ENCODE measurements at places on chromosomes 5 and 9.
A peak's percentile ranks its signal among the peaks of the same experiment; 100 is the strongest.

GRCh38 chr5:147309621-147310020 lies 74.8 kb downstream of the STK32A start:
- DNase-seq, result no peak

DNA sequence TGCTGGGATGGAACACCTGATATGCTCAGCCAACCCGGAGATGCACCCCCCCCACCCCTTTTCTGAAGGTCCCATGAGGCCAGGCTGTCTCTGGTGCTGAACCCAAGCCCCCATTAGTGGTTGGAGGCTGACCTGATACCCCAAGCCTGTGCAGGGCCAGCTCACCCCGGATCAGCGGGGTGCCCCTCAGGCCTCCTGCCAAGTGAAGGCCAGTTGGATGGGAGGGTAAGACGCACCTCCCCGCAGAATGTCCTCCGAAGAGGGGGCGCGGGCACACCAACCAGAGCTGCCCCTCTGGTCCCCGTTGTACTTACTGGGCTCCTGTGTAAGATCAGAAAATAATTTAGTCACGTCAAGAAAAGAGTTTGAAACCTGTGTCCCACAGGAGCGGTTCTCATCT lies 76.8 kb upstream of the OTULINL start:
- DNase-seq, result no peak

- DNase-seq, result no peak
Observed at GRCh38 chr9:118809160-118809625, 560.0 kb downstream of the BRINP1 start.

DNA sequence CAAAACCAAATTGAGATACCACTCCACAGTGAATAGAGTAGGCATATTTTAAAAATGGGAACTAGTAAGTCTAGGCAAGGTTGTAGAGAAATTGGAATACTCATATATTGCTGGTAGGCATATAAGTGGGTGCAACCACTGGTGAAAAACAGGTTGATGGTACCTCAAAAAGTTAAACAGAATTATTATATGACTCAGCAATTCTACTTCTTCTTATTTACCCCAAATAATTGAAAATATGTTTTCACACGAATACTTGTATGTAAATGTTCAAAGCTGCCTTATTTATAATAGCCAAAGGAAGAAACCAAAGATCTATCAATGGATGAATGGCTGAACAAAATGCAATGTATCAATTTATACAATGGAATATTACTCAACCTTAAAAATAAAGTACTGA lies 79.1 kb downstream of the CDH9 start:
- no peak for DNase-seq

DNA sequence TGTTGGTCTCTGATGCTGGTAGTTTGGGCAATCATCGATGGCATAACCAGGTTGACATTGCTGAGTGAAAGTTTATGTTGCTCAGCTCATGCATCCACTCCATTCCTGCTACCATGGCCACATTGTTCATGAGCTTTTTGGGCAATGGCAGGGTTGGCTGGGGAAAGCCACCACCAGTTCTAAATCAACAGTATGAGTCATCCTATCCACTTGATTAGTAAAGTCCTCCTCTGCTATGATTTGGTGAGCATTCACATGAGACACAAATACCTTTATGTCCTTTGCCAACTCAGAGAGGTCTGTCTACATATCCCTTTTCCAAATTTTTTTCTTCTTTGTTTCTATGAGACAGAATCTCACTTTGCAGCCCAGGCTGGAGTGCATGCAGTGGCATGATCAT lies 129.7 kb upstream of the FBN2 start:
- DNase-seq, result no peak

DNA sequence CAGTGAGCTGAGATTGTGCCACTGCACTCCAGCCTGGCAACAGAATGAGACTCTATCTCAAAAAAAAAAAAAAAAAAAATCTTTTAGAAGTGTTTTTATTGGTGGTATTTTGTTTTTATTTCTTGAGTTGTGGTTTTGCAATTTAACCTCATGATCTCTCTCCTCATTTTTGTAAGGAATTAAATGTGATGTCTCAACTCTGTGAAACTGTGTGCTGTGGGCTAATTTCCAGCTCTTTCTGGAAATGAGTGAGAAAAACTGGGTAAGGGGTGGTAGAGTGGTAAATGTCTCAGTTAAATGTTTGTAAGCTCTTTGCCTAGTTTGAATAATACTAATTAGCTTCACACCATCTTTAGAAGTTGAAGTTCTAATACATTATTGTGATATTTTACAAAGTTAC lies 29.0 kb downstream of the ACO1 start:
- no peak for DNase-seq

GRCh38 chr5:143374496-143375217 lies 28.8 kb downstream of the NR3C1 start:
- DNase-seq, result no peak

DNA sequence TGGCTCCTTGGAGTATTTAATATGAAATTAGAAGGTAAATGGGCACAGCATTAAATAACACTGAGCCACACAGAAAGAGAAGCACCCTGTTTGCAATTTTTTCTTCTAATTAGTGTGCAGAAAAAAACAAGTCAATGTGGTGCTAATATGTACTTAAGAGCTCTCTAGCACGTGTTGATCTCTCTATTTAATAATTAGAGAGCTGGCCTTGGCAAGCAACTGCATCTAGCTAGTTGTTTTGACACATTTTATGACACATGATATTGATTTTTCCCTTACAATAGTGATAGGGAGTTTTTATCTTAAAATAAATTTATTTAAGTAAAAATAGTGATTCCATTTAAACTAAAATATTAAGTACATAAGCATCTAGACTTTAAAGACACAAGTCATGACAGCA lies 54.5 kb upstream of the NUDT12 start:
- no peak for DNase-seq

- no peak for DNase-seq
Observed at GRCh38 chr5:41636605-41637004, 126.2 kb upstream of the PLCXD3 start.

GRCh38 chr5:146751781-146752401 lies 126.7 kb downstream of the PPP2R2B start:
- DNase-seq, result peak; percentile 28

DNA sequence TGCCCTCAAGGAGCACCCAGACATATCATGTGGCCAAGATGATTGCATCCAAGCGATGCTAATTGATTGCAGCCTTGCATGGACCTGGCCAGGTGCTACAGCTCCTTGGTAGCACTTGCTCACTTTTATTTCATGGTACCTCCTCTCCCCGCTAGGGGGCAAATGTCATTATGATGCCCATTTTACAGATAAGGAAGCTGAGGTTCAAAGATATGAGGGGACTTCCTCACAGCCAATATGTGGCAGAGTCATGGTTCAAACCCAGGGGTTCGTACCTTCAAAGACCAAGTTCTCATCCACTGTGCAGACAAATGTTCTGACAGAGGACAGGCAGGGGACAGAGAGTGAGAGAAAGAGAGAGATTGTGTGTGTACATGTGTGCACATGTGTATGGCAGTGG lies 21.9 kb upstream of the KCNMB1 start:
- DNase-seq, result peak; percentile 21

DNA sequence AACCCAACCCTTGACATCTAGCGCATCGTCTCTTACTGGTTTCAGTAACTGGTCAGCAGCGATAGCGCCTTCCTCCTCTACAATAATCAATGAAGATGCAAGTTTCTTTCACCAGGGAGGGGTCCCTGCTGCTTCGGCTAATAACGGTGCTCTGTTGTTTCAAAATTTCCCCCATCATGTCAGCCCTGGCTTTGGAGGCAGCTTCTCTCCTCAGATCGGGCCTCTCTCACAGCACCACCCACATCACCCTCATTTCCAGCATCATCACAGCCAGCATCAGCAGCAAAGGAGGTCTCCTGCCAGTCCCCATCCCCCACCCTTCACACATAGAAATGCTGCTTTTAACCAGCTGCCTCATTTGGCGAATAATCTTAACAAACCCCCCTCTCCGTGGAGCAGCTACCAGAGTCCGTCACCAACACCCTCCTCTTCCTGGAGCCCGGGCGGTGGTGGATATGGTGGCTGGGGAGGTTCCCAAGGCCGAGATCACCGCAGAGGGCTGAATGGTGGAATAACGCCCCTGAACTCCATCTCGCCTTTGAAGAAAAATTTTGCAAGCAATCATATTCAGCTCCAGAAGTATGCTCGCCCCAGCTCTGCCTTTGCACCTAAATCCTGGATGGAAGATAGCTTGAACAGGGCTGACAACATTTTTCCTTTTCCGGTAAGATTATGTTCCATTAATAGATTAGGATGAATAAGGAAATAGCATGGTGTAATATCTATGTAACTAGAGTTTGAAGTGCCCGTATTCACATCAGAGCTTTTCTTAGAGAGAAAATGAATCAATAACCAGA lies 2.2 kb downstream of the CPEB4 start:
- DNase-seq, result no peak

DNA sequence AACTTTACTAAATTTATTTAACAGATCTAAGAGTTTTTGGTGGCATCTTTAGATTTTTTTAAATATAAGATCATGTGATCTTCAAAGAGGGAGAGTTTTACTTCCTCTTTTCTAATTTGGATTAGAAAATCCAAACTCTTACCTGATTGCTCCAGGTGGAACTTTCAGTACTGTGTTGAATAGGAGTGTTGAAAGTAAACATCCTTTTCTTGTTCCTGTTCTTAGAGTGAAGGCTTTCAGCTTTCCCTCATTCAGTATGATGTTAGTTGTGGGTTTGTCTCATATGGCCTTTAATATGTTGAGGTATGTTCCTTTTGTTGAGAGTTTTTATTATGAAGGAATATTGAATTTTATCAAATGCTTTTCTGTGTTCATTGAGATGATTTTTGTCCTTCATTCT lies 650.0 kb upstream of the SGCD start:
- no peak for DNase-seq

GRCh38 chr9:36862206-36863145 lies 171.6 kb downstream of the PAX5 start:
- no peak for DNase-seq

DNA sequence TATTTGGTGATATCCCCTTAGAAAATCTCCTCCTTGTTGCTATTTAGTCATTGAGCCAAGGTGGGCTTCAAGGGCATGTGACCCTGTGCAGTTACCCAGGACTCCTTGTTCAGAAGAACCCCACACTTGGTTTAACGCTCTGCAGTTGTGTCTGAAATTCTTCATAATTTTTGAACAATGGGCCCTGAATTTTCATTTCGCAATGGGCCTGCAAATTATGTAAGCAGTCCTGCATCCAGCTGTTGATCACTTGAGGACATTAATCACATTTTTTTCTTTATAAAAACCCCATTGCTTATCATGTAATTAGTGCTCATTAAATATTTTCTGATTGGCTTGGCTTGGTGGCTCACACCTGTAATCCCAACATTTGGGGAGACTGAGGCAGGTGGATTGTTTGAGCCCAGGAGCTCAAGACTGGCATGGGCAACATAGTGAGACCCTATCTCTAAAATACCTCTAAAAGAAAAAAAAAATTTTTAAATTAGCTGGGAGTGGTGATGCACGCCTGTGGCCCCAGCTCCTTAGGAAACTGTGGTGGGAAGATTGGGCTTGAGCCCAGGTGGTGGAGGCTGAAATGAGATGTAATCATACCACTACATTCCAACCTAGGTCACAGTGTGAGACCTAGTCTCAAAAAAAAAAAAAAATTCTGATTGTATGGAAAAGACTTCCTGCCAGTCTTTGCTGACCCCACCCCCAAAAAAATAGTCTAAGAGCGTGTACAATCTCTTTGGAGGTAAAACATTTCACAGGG lies 194.2 kb upstream of the HAPLN1 start:
- DNase-seq, result no peak

DNA sequence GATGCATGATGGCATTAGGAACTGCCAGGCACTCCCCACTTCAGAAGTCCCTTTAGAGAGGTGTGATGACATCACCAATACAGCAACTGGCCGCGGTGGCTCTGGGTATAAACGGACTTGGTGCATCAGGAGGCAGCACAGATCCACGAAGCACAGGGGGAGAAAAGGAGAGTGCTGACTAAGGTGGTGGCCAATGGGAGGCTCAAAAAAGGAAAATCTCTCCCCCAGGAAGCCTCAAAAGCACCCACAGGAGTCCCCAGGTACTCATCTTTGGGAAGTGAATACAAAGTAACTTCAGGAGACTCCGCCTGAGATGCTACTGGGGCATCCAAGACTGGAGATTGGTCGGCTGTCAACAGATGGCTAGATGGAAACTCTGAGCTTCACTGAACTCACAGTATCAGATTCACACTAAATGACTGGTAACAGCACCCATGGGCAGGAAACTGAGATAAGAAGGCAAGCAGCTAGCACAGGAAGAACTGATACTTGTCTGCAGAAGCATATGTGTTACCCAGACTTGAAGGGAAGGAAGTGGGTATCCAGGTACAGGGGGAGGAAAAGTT lies 7.6 kb downstream of the TTC39B start:
- peak; percentile 72 for DNase-seq

DNA sequence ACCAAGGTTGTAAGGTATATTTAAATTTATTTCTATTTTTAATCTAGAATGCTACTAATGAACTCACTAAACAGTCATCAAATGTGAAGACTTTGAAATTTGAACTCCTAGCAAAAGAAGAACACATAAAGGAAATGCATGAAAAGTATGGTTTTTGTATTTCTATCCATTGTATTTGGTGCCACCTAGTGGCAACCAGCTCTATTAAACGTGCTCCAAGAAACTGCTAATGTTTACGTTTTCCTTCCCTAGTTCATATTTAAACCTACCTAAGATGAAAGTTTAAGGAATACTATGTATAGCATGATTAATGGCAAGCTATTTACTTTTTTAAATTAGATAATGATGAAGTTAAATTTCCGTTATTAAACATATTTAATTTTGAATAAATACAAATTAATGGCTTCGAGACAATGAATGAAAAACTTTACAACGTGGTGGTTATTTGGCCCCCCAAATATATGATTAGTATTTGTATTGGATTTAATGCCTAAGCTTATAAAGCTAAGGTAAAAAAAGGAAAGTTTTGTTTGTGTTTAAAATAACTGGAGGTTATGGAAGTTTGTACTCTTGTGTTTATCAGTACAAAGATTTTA lies 115.9 kb upstream of the SH3GL2 start:
- no peak for DNase-seq

GRCh38 chr5:180596115-180596667 lies 4.9 kb upstream of the SCGB3A1 start:
- no peak for DNase-seq

- no peak for DNase-seq
Observed at GRCh38 chr5:59186623-59187022, 603.7 kb downstream of the RAB3C start.

DNA sequence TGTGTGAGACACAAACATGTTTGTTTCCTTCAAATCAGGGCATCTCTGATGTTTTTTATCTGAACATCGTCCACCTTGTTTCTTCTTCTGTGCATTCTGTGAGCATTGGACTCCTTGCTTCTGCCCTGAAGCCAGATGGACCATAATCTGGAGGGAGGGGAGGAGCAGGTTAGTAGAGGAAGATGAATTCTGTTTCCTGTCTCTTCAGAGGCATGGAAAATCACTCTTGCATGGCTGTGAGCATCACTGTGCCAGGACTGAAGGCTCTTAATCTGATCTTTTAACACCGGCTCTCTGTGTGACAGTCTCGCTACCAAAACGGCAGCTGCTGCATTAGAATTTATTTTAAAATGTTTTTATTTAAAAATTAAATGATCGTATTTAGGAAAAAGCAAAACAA lies 43.3 kb downstream of the TLE4 start:
- no peak for DNase-seq

GRCh38 chr5:38413696-38414095 lies 142.8 kb downstream of the LIFR start:
- DNase-seq, result no peak

- DNase-seq, result no peak
Observed at GRCh38 chr9:133830711-133831110, 92.6 kb upstream of the SARDH start.

GRCh38 chr5:150780187-150780692 lies 1.7 kb downstream of the SMIM3 start:
- peak; percentile 38 for DNase-seq

- DNase-seq, result no peak
Observed at GRCh38 chr9:99046542-99047071, 58.3 kb upstream of the TGFBR1 start.
